Endothelial cell (in vitro differentiated cells): ENCODE measurements at places on chromosomes 1 and 21.

GRCh38 chr21:36499578-36500471 is 19.9 kb upstream of the CLDN14 start:
- H3K36me3 ChIP-seq: peaks cover 7% of the 10 kb centered on the region
- no peak for DNase-seq
- H3K27me3 ChIP-seq: peaks cover 9% of the 10 kb centered on the region
- H3K4me3 ChIP-seq: no peak overlapping the region
- no peak overlapping the region for H3K27ac ChIP-seq

DNA sequence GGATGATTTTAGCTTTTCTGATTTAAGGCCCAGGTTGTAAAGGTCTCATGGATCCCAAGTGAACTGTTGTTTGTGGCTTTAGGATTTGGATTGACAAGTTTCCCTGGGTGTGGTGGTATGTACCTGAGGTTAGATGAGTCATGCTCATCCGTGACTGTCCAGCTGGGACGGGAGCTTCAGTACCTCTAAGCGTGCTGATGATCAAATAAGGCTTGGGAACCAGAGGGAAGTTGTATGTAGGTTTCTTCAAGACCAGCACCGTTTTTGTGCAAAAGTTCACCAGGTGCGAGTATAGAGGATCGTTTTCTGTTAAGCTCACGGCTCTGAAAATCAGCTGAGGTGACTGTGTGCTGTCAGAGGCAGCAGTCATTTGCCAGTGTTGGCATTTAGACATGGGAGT is 19.8 kb downstream of the PLA2G2E start:
- no peak overlapping the region for H3K4me3 ChIP-seq
- no peaks in the 10 kb centered on the region for H3K4me1 ChIP-seq
- no peaks in the 10 kb centered on the region for H3K27me3 ChIP-seq
- H3K27ac ChIP-seq: no peak overlapping the region
- DNase-seq: no peak
- H3K36me3 ChIP-seq: peaks cover 16% of the 10 kb centered on the region

GRCh38 chr1:202172015-202172355 is 11.6 kb upstream of the PTPN7 start:
- H3K36me3 ChIP-seq: no peaks in the 10 kb centered on the region
- no peak overlapping the region for H3K27ac ChIP-seq
- peaks cover 7% of the 10 kb centered on the region for H3K27me3 ChIP-seq
- H3K4me3 ChIP-seq: no peak overlapping the region
- no peak for DNase-seq

DNA sequence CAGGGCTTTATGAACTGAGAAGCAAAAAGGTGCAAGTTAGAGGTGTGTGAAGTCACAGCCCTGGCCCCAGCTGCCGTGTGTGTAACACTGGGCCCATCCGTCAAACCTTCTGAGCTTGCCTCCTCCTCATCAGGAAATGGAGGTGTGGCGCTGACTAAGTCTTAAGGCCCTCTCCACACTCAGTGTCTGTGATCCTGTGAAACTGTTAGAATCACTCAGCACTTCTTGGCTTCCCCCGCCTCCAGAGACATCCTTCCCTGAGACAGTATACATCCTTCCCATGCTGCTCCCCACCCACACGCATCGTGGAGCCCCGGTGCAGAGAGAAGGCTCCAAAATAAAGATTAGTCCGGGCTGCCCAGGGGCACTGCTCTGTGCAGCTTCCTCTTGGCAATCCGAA is 33.3 kb downstream of the LRP8 start:
- DNase-seq: no peak
- H3K4me1 ChIP-seq: peaks cover 11% of the 10 kb centered on the region
- no peak overlapping the region for H3K4me3 ChIP-seq
- peaks cover 10% of the 10 kb centered on the region for H3K27me3 ChIP-seq

DNA sequence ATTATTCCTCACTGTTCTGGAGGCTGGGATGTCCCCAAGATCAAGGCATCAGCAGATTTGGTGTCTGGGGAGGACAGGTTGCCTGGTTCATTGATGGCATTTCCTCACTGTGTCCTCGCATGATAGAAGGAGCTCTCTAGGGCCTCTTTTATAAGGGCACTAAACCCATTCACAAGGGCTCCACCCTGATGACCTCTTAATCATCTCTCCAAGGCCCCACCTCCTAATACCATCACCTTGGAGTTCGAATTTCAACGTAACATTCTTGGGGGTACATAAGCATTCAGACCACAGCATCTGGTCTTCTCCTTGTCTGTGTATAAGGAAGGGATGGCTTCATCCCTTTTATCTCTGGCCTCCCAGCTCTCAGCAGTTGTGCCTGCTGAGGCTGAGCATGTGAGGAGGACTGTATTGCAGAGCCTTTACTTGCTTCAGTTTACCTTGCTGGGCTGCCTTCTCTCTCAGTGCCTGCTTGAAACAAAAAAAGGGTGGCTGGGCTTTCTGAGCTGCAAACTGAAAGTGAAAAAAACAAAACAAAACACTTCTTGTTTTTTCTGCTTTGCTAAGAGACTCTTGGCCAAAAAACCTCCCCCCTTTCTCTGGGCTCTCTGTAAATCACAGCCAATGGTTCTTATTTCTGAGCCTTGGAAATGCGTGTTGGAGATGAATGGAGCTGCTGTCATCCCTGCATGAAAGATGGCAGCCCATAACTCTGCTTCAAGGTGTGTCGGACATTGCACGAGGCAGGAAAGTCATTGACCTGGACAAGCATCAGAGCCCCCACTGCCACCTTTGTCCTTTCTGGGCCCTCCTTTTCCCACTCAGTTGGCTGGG is 75.8 kb downstream of the RHOU start:
- H3K36me3 ChIP-seq: peaks cover 6% of the 10 kb centered on the region
- DNase-seq: no peak
- peaks cover 2% of the 10 kb centered on the region for H3K27me3 ChIP-seq
- no peak overlapping the region for H3K27ac ChIP-seq
